ENCODE measurements at places on chromosomes 1 and 21.

GRCh38 chr1:179228783-179229213 is 679 bp downstream of the ABL2 start:
- no peak for DNase-seq

- DNase-seq = no peak
These were observed 20.4 kb downstream of the DPH5 start for GRCh38 chr1:101005183-101005582.

GRCh38 chr1:17966341-17966740 is 141.3 kb upstream of the IGSF21 start:
- DNase-seq = no peak

GRCh38 chr1:65317866-65318653 is 8.7 kb downstream of the DNAJC6 start:
- no peak for DNase-seq

- DNase-seq = no peak
These were observed 17.1 kb upstream of the ZBTB21 start for GRCh38 chr21:42027085-42027821.

- no peak for DNase-seq
These were observed 10.7 kb upstream of the PLXNA2 start for GRCh38 chr1:208254862-208255261.

DNA sequence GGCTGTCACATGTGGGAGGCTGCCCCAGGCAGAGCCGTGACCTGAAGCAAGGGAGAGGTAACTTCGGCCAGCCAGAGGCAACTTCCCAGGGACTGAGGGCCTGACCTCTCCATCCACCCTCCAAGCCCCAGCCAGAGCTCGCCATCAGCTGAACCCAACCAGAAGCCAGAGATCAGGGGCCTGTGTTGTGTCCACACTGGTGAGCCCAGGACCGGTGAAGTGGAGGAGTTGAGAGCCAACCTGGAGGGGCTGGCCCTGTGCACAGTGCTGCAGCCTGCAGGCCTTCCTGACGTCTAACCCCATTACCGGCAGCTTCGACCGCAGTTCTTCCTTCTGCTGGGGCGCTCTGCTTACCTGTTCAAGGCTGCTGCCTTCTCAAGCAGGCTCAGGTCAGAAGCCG is 19.6 kb upstream of the PDE9A start:
- no peak for DNase-seq

DNA sequence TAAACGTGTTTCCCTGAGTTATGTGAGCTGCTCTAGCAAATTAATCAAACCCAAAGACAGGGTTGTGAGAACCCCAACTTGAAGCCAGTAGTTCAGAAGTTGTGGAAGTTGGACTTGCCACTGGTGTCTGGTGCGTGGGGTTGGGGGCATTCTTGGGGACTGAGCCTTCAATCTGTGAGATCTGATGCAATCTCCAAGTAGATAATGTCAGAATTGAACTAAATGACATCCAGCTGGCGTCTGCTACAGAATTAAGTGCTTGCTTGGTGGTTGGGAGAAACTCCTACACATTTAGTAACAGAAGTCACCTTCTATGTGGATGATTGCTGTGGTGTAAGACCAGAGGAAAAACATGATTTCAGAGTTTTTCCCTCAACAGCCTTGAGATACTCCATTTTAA is 207.4 kb downstream of the FGGY start:
- no peak for DNase-seq

DNA sequence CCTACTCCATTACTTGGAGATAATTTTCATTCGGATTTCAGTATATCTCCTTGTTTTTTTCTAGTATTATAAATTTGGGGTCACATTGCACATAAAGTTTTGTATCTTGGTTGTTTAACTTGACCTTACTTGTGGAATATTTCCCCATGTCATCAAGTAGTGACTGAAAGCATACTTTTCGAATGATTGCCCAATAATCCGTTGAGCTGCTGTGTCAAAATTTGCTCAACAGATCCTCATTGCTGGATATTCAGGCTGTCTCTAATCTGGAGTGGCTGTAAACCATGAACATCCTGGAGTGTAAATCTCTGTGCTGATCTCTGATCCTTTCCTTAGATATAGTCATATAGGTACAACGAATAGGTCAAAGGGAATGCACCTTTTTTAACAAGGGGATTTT is 4.9 kb downstream of the NIPAL3 start:
- peak; percentile 26 for DNase-seq

GRCh38 chr1:184356891-184357290 is 29.9 kb upstream of the C1orf21 start:
- DNase-seq = no peak

GRCh38 chr1:38213646-38214434 is 167.2 kb upstream of the POU3F1 start:
- DNase-seq = no peak

- DNase-seq = no peak
These were observed 115.2 kb upstream of the ATP1A1 start for GRCh38 chr1:116257836-116258235.

DNA sequence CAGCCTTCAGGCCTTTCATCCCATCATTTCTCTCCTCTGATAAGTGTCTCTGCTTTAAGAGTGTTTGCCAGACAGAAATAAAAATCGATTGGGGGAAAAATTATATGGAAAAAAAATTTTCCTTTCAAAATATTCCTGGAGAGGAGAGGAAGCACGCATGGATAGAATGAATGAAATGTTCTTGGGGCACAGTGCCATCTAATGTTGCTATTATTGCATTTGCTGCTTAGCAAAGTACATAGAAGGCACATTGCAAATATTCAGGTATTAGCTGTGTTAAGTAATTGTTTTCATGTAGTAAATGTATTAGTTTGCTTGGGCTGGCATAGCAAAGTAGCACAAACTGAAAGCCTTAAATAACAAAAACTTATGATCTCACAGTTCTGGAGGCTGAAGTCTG is 18.1 kb downstream of the B3GALT5 start:
- DNase-seq = no peak

- DNase-seq = no peak
These were observed 71.9 kb upstream of the C1orf174 start for GRCh38 chr1:3971981-3972380.

DNA sequence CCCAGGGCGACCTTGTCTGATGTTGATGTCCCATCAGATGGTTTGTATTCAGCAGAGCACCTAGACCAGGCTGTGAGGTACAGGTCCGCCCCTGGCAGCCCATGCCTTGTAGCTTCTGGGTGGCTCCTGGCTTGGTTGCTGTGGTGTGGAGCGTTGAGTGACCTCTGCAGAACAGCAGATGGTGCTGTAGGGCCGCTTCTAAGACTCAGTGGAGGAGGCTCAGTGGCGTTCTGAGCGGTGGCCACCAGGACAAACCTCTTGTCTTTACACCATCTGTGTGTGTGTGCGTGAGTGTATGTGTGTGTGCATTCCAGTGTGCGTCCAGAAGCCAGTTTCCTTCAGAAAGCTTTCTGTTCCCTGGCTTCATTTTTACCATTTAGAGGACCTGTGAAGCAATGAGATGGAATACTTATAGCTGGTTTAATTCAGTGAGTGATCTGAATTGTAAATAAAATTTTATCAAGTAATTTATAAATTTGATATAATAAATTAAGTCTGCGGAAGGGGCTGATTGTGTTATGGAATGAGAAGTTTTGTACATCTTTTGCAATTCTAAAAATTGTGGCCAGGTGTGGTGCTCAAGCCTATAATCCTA is 66.1 kb downstream of the ADARB1 start:
- DNase-seq = peak; percentile 84

DNA sequence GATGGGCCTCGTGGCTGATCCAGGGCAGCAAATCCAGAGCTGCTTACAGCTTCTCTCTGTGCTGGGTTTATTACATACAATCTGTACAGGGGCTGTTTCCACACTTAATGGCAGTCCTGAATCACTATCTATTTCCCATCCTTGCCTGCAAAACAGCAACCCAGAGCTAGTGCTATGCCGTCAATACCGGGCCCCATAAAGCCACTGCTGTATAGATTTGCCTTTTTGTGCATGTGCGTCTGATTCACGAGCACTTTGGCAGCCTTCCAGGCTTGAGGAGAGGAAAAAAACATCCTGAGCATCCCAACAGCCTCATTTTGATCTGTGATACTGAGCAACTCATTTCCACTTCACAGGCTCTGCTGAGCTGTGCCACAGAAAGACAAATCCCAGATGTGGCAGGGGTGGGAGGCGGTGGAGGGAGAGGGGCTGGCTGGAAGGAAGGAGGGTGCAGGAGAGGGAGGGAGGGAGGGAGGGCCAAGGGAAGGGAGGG is 65.2 kb upstream of the TARBP1 start:
- DNase-seq = no peak

DNA sequence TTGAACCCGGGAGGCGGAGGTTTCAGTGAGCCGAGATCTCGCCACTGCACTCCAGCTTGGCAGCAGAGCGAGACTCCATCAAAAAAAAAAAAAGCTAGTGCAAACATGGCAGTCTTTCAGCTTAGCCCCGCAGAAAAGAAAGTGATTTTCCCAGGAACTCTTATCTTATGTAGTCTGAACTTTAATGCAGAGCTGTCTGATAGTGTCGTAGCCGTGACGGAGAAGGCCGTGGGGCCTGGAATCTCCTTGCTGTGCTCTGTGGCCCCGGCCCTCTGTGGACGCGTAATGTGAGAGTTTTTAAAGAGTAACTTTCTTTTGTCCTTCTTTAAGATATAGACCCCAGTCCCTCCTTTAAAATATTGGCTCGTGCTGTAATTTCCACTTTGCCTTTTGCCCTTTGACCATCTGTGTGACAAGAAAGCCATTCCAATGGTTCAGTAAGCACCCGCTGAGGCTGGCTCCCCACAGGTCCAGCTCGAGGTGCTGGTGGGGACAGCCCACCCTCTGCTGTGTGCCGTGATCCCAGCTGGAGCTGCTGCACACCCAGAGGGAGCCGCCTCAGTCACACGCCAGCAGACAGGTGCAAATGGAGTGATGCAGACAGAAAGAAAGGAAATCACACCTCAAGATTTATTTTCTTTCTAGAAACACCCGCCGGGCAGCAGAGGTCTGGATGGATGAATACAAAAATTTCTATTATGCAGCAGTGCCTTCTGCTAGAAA is 164.0 kb downstream of the PGBD5 start:
- no peak for DNase-seq

- DNase-seq = no peak
These were observed 78.4 kb downstream of the PEX14 start for GRCh38 chr1:10553118-10553517.

DNA sequence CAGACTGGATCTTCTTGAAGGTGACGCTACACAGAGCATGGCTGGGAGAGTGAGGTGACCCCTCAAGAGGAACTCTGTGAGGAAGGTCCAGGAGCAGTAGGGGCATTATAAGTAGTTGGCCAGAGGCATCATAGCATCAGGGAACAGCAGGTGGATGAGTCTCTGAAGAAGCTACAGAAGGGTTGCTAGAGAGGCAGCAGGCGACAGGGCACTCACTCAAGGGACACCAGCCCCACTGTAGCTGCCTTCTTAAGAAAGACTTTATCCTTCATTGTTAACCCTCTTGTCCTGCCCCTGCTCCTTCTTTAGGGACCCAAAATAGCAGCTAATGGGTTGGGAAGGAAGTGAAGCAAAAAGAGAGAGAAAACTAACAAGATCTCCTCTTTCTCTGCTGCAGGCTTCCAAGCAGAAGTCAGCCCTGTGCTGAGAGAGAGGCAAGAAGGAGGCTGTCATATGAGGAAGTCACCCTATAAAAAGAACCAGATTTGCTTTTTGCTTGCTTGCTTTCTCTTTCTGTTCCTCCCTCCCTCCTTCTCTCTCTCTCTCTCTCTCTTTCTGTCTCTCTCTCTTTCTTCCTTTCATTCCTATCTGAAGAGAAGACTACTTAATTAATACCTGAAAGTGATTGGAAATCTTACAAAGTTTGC is 7.7 kb upstream of the CD5L start:
- peak; percentile 9 for DNase-seq

DNA sequence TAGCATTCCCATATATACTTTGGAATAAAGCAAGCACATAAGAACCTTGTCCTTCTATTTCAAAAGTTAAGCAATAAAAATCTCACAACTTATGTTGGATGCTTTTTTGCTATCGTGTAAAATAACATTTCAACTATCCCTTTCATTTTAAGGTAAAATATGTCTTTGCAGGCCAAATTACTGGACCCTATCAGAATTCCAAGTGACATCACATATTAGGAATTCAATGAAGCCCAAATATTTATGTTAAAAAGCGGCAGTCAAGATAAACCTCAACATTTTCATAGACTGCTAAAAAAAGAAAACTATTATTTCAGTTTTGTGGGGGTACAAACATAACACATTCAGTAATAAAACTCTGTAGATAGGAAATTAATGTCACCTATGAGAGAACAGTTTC is 252.0 kb downstream of the KCTD3 start:
- no peak for DNase-seq
